Mammary epithelial cell (primary cell): ENCODE measurements at places on chromosomes 6 and 20.

GRCh38 chr6:106519460-106520394 lies 109.6 kb downstream of the RTN4IP1 start:
- DNase-seq: peak; percentile 96

DNA sequence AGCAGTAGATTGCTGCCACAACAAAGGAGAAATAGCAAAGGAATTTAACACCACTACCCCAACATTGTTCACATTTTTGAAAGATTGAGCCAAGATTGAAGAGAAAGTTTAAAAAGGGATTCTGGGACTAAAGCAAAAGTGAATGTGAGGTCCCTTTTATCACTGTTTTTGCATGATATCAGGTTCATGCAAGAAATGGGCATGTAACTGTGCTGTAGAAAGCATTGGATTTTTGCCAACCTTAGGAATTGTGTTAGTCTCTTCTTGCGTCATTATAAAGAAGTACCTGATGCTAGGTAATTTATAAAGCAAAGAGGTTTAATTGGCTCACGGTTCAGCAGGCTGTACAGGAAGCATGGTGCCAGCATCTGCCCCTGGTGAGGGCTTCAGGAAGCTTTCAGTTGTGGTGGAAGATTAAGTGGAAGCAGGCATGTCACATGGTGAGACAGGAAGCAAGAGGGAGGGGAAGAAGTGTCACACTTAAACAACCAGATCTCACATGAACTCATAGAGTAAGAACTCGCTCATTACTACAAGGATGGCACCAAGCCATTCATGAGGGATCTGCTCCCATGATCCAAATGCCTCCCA lies 4.6 kb upstream of the GJB7 start:
- DNase-seq: peak; percentile 6

DNA sequence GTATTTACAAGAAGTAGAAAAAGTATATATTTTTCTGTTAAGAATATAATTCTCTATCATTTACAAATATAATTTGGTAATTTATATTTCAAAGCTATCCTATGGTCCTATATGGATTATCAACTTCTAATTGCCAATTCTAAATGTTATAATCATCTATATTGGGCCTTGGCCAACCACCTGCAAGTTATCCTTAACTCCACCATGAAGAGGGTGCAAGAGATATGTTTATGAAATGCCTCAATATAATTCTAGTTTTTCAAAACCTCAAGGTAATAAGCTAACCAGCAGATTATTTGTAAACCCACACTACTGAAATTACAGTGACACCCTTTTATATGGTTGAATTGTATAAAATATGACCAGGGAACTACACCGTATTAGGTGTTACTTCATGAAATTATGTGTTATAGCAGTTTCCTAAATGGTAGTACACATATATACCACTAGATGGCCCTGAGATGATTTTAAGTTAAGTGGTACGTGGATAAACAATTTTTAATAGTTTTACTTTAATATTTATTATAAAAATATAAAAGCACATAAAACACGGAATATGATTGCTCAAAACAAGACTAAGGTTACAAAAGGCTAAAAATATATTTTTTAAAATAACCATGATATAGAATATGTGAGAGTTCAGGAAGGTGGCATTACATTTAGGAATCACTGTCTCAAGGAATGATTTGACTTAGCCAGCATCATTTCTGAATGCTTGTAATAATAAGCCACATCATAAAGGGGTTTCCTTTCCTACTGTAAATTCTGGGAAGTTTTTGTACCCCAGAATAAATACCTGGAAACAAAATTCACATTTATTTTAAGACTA lies 9.8 kb upstream of the PNISR start:
- DNase-seq: peak; percentile 9

DNA sequence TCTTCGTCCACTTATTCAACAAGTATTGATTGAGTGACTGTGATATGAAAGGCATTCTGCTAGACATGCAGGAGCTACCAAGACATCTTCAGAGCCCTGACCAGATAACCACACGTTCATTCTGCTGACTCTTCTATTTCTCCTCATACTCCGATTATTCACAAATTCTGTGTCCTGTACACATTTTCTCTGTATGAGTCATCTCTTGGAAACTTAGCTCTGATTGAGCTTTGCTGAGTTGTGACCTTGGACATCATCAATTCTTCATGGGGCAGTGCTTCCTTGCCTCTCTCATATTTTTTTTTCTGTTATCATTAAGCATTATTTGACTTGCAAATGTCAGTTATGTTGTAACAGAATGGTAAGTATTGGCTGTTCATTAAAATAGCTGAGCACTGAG lies 351.6 kb upstream of the CNR1 start:
- DNase-seq: no peak

DNA sequence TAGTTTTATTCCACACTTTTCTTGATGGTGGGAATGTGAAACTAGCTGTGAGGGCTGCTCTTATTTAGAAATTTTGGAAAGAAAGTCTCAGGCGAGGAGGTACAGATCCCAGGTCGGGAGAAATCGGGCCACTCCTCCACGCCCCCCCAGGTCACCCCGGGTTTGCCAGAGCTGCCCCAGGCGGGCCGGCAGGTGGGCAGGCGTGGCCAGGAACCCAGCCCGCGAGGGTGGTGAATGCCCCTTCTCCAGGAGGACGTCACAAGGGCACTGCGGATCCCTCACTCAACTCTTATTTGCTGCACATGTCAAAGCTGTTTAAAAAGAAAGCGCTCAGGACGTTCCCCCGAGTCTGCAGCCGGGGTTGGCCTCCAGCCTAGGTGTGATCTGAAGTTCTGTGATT lies 60.5 kb upstream of the SLCO4A1 start:
- DNase-seq: no peak
